ENCODE measurements at places on chromosomes 3 and 15.

GRCh38 chr3:129312671-129313414 is 34.2 kb downstream of the HMCES start:
- no peak for DNase-seq

- DNase-seq, result no peak
Measured at GRCh38 chr3:141680620-141681389, 57.3 kb upstream of the RNF7 start.

DNA sequence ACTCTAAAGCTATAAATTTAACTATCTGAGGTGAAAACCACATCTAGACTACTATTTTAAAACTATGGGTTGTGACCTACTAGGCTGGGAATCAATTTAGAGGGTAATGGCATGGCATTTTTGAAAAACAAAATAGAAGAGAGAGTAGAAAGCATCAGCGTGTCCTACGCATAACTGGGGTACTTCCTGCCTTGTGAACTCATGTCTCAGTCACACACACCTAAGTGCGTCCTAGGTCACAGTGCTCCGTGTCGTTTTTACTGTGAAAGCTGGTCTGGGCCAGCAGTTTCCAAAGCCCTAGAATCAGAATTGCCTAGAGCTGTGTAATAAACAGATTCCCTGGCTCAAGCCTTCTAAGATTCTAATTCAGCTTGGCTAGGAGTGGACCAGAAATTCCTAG is 32.3 kb downstream of the RFT1 start:
- no peak for DNase-seq

DNA sequence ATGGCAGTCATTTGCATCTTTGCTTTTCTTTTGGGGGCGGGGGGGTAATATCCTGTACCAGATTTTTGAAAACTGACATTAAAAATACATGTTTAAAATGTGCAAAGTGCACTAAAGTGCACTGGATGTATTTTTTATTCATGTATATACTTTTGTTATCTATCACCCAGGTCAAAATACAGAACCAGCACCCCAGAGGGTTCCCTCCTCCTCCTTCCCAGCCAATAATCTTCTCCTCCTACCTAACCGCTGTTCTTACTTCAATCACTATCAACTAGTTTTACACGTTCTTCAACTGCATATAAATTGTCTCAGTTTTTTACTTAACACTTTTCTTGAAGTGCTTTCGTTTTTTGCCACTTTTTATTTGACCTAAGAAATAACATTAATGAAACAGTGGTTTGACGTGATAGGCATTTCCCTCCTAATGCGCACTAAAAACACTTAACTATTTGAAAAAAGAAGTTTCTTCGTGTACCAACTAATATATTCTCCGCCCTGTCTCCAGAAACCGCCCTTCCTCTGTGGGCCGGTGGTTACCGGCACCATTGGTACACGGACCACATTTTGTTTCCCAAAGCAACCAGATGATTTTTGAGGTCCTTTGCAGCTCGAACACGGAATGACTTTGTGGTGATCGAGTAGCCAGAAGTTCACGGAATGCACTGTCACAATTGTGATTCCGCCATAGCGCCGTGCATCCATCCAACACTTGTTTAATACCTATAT is 836 bp upstream of the AKAP13 start:
- DNase-seq, result no peak

DNA sequence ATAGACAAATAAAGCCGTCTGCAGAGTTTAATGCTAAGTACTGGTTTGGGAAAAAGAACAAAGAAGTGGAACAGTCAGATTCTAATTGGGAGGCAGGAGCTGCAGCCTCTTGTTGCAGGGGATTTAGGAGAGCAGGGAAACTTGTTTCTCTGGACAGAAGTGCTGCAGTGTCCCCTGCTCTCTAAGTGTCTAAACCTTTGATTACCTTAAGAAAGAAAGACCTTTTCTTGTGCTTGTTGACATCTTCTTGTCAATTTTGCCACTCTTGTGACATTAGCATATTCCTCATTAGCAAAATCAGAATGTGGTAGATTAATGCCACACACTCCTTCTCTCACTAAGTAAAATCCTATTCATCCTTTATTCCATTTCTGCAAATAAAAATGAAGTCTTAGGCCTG is 38.8 kb downstream of the TRAT1 start:
- DNase-seq, result no peak

DNA sequence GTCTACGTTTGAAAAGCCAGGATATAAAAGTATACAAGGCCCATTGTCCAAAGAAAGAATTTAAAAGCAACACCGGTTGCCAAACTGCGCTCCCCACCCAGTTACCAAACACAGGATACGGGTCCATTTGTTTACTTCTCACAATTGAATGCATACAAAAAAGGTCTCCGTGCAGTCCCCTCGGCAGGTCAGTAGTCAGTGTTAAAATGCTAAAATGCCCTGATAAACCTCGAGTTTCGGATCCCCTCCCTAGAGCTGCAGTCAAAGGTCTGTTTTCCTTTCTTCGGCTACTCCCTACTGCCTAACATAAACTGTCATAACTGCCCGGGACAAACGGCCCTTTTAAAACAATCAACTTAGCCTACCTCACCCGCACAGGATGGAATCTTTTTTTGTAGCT is 534.6 kb downstream of the FOXP1 start:
- DNase-seq, result no peak

- no peak for DNase-seq
Measured at GRCh38 chr3:82493858-82494257, 732.4 kb upstream of the GBE1 start.

DNA sequence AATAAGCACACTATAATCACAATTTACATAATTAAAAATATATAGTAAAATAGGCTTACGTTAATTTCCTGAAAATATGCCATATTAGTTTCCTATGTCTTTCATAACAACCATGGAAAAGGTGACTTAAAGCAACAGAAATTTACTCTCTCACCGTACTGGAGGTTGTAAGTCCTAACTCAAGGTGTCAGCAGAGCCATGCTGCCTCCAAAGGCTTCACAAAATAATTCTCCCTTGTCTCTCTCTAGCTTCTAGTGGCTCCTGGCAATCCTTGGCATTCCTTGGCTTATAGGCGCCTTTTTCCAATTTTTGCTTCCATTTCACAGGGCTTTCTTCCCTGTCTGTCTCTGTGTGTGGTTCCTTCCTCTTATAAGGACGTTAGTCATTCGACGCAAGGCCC is 7.6 kb downstream of the SI start:
- no peak for DNase-seq
